ENCODE measurements at places on chromosomes 7 and 10.

- no peak for DNase-seq
- H3K4me1 ChIP-seq: 0 out of 2 replicates have a peak, but pooled peaks cover 5% of the 10 kb centered on the region
- H3K36me3 ChIP-seq: no peaks in the 10 kb centered on the region
- no peaks in the 10 kb centered on the region for H3K27me3 ChIP-seq
These were observed 29.4 kb downstream of the PHTF2 start for GRCh38 chr7:77827999-77828398.

DNA sequence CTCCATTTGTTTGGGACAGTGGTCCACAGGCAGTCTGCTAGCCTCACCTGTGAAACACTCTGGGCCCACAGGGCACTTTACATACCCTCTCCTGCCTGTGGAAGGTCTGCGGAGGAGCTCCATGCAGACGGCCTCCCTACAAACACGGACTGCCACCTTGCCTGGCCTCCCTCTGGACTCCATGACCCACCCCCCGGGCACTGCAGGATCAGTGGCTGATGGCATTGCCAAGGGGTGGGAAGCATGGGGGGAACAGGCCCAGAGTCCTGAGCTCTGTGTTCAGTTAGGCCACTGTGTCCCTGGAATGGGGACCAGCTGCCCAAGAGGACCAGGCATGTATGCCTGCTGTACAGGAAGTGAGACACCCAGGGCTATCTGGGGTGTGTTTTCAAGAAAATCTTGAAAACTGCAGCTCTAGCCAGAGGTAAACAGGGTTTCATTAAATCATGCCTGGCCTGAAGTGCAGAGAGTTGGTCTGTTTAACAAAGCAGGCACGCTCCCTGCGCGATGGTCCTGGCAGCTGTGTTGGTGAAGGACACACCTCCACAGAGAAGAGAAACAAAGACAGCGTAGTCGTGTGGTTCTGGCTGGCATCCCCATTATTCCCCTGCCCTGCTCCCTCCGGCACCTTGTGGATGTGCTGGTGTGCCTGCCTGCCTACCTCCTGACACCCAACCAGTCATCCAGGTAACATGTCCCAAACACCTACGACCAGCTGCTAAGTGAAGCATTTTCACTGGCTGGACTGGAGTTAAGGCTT, 470.8 kb upstream of the ZMIZ1 start:
- no peak overlapping the region for H3K4me3 ChIP-seq
- no peaks in the 10 kb centered on the region for H3K27me3 ChIP-seq
- DNase-seq: no peak
- H3K36me3 ChIP-seq: no peaks in the 10 kb centered on the region
- no peak overlapping the region for H3K27ac ChIP-seq

GRCh38 chr10:110501142-110501937, 3.6 kb downstream of the DUSP5 start:
- H3K27me3 ChIP-seq: peaks cover 23% of the 10 kb centered on the region
- H3K4me3 ChIP-seq: no peak overlapping the region
- H3K27ac ChIP-seq: no peak overlapping the region
- peaks cover 14% of the 10 kb centered on the region for H3K4me1 ChIP-seq
- H3K36me3 ChIP-seq: 0 out of 2 replicates have a peak, but pooled peaks cover 6% of the 10 kb centered on the region

- H3K4me3 ChIP-seq: no peak overlapping the region
- H3K27me3 ChIP-seq: no peaks in the 10 kb centered on the region
- peaks cover 49% of the 10 kb centered on the region for H3K4me1 ChIP-seq
- peak overlapping the region; percentile 83 for H3K27ac ChIP-seq
- no peaks in the 10 kb centered on the region for H3K36me3 ChIP-seq
These were observed 23.6 kb downstream of the GNA12 start for GRCh38 chr7:2820508-2820934.

DNA sequence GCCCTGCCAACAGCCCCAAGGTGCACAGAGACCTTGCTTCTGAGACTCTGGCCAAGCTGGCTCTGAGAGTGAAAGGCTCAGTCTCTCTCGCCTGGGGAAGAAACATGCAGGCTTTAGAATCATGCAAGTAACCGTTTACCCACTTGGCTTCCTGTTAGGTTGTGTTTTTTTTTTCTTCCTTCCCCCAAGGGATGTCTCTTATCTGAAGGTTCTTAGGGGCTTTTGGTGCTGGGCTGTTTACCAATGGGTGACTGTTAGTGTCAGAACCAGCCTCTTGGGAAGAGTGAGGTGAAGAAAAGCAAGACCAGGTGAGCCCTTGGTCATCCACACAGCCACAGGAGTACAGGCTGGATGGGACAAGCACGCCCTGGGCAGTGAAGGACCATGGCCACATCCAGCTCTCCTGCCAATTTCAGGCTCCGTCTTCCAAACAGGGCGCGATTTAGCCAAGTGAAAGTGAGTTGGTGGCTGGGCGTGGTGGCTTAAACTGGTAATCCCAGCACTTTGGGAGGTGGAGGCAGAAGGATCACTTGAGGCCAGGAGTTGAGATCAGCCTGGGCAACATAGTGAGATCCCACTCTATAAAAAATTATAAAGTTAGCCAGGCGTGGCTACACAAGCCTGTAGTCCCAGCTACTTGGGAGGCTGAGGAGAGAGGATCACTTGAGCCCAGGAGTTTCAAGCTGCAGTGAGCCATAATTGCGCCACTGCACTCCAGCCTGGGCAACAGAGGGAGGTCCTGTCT, 76.3 kb upstream of the CUX1 start:
- no peak for DNase-seq
- no peaks in the 10 kb centered on the region for H3K27me3 ChIP-seq

DNA sequence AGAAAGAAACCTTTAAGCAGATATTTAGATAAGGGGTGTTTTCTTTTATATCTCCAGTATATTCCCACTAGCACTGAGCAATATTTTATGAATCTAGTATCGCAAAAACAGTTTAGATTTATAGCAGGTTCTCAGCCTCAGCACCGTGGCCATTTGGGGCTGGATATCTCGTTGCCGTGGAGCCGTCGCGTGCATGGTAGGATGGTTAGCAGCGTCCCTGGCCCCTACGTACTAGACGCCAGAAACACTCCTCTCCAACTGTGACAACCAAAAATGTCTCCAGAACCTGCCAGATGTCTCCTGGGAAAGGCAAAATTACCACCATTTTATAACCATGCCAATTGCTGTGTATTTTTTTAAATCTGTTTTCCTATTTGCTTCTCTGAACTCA, 172.9 kb downstream of the CACNB2 start:
- no peaks in the 10 kb centered on the region for H3K36me3 ChIP-seq
- H3K4me1 ChIP-seq: no peaks in the 10 kb centered on the region
- no peak for DNase-seq
- H3K4me3 ChIP-seq: no peak overlapping the region
- H3K27me3 ChIP-seq: no peaks in the 10 kb centered on the region

GRCh38 chr10:80205477-80206276, at the start of gene ANXA11:
Gene ANXA11, minus strand, starts transcription at chr10:80205537. Its CDS starts 32,676 bp downstream, at chr10:80172861.
- H3K27ac ChIP-seq: no peak within 1 kb of the TSS
- H3K4me1 ChIP-seq: peaks cover 16% of the 10 kb centered on the region
- peak; percentile 87 for DNase-seq

GRCh38 chr7:150361807-150362621, 6.6 kb upstream of the REPIN1 start:
- H3K27me3 ChIP-seq: no peaks in the 10 kb centered on the region
- no peaks in the 10 kb centered on the region for H3K36me3 ChIP-seq
- no peak overlapping the region for H3K4me3 ChIP-seq

DNA sequence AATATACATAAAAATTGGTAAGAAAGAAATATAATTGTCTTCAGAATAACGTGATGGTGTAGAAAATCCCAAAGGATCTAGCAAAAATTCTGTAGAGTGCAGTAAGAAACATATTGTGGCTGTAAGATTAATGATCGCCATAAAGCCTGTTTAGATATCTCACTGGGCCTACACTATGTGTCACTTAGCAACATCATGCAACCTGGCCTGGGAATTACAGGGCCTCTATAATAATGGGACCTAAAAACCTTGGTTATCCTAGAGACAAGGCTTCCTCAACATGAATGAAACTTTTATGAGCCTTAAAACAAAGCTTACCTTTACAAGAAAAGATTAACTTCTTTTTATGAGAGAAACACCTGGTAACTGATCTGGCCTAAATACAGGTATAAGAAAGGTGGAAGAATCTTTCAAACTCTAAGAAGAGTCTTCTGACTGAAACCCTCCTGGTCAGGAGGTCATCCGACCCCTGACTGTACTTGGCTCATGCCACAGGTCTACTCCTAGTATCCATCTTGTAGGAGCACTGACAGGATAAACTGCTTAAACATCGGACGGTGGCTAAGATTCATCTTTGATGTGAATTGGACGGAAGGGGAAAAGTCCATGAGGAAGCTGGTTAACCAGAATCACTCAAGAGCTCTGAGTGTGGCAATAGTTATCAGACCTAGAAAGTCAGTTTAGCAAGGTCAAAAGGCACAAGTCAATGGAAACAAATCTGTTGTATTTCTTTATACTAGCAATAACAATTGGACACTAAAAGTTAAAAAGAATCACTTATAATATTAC, 1155.1 kb upstream of the SORCS1 start:
- no peaks in the 10 kb centered on the region for H3K4me1 ChIP-seq
- H3K36me3 ChIP-seq: no peaks in the 10 kb centered on the region
- H3K4me3 ChIP-seq: no peak overlapping the region
- no peak for DNase-seq
